ENCODE measurements at places on chromosomes 16 and 17.

DNA sequence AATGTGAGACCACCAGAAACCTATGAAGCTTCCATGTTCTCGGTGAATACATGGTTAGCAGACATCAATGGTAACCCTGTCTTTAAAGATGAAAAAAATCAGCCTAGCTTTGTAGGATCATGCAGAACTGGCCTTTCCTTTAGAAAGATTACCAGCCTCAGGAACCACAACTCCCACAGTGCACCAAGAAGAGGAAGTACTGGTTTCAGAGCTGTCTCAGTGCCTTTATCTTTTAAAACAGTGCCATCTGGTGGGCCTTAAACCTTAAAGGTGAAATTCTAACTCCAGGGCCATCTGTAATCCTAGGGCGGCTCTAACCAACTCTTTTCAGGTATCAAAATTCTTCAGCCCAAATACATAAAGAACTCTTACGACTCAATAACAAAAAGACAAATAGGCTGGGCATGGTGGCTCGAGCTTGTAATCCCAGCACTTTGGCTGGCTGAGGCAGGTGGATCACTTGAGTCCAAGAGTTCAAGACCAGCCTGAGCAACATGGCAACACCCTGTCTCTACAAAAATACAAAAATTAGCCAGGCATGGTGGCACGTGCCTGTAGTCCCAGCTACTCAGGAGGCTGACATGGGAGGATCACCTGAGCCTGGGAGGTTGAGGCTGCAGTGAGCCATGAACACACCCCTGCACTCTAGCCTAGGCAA, 5.4 kb downstream of the ATPAF2 start:
- peak; percentile 72 for DNase-seq

DNA sequence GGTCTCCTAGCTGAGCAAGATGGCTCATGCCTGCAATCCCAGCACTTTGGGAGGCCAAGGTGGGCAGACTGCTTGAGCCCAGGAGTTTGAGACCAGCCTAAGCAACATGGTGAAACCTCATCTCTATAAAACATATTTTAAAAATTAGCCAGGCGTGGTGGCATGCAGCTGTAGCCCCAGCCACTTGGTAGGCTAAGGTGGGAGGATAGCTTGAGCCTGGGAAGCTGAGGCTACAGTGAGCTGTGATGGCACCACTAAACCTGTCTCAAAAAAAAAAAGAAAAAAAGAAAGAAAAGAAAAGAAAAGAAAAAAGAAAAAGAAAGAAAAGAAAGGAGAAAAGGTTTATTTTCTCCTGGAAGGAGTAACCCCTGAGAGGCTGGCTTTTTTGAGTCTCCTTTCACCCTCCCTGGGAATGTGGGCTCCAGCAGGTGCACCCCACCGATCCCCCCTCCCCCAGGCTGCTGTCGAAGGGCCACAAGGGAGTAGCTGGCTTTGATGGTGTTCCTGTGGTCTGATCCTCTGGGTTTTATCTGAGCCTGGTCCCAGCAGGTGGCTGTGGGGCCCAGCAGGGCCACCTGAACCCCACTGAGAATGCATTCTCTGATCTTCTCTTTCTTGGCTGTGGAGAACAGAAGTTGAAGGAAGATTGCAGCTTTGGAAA, 29.9 kb upstream of the TNRC6C start:
- DNase-seq, result no peak

- DNase-seq, result peak; percentile 89
Observed at GRCh38 chr17:47850692-47851573, at the start of gene SP6. TSS of gene SP6 (minus strand) at chr17:47851163. CDS start at chr17:47848429, 2,734 bp downstream.

DNA sequence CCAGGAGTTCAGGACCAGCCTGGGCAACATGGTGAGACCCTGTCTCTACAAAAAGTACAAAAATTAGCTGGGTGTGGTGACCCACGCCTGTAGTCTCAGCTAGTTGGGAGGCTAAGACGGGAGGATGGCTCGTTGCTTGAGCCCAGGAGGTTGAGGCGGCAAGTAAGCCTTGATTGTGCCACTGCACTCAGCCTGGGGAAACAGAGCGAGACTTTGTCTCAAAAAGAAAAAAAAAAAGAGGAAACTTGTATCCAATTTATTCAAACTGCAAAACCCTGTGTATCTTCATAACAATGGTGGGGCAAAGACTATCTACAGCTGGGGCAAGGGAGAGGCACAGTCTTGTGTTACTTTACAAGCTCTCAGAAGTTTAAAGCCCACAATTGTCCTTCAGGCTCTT, 21.5 kb downstream of the GRB7 start:
- DNase-seq, result peak; percentile 55
